ENCODE measurements at places on chromosomes 2 and 18.

DNA sequence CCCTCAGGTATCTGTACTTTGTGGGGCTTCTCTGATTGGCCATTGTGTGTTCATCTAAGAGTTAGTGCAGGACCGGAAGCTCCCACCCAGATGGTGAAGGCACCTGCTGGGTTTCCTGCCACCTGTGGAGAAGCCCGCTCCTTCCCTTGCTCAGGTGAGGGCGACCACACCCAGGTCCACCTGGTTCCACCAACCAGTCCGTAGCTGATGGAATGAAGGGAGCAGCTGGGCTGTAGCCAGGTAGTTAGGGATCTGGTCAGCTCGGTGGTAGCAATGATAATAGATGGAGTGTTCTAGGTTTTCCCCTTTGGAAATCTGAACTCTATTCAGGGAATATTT lies 16.0 kb downstream of the SH3BP4 start:
- no peak for DNase-seq

- DNase-seq: no peak
Observed at GRCh38 chr2:5410991-5411700, 281.0 kb upstream of the SOX11 start.

DNA sequence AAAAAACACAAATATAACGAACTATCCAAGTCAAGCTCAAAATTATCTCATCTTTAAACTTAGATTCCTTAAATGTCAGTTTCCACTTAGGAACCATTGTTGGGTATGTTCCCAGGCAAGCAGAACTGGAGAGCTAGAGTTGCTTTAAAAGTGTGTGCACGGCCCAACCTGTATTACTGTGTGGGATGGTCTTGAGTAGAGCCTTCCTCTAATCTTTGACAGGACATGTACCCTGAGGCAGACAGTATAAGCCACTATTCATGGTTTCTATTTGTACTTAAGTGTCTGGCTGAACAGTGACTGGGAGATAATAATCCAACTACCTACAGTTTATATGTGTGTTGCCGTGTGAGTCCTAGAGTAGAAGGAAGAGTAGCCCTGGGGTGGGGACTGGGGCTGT lies 239.7 kb downstream of the GPD2 start:
- DNase-seq: no peak

- no peak for DNase-seq
Observed at GRCh38 chr18:28281400-28281799, 104.5 kb upstream of the CDH2 start.

GRCh38 chr2:209472871-209473270 lies 49.0 kb downstream of the MAP2 start:
- no peak for DNase-seq

DNA sequence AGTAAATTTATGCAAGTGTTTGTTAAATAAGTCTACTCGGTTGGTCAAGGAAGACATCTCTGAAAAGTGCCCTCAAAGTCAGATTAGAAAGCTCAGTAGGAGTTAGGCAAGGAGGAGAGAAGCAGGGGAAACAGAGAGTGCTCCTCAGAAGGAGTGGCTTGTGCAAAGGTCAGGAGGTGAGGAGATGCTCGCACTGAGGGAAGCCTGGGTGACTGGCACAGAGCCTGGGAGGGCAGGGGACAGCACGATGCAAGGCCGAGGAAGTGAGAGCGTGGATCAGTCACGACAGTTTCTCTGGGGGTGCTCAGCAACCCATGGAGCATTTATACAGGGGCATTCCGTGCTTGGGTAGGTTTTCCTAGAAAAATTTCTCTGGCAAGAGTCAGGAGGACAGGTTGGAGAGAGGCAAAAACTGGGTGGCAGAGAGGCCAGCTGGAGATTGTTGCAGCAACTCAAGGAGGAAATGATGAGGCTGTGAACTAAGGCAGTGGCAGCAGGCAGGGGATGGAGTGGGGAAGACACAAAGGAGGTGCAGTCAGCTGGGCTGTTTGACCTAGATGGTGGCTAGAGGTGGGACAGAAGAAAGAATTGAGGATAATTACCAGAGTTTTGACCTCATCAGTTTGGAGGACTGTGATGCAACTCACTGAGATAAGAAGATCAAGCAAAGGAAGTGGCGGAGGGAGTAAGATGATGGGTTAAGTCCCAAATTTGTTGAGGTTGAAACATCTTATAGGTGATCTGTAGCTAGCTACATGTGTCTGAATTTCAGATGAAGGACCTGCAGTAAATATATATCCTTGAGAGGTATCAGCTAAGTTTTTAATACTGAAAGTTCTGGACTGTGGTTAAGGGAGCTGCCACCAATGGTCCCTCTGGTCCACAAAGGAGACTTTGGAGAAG lies 52.4 kb downstream of the BCL2 start:
- no peak for DNase-seq

GRCh38 chr18:39215920-39216319 lies 1650.3 kb upstream of the CELF4 start:
- DNase-seq: no peak

- DNase-seq: no peak
Observed at GRCh38 chr2:139550873-139551272, 770.7 kb upstream of the NXPH2 start.

DNA sequence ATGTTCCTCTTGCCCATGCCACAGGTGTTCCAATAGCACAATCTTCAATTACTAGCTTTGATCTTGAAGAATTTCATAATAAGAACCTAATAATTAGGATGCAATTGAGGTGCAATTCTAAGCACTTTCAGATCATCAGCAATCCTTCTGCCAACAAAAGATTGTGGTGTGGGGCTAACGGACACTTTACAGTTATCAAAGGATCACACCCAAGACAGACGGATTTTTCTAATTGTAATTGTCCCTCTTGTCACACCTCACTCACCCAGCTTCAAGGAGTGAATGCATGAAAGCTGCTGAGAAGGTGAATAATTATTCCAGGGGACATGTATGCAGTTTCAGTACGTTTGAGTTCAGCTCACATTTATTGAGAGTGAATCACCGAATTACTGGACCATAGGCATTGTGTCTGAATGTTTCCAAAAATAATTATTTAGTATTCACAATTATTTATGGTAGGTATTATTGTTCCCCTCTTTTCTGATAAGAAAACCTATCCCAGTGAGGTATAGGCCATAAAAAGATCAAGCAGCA lies 438.5 kb upstream of the TRIB2 start:
- no peak for DNase-seq

DNA sequence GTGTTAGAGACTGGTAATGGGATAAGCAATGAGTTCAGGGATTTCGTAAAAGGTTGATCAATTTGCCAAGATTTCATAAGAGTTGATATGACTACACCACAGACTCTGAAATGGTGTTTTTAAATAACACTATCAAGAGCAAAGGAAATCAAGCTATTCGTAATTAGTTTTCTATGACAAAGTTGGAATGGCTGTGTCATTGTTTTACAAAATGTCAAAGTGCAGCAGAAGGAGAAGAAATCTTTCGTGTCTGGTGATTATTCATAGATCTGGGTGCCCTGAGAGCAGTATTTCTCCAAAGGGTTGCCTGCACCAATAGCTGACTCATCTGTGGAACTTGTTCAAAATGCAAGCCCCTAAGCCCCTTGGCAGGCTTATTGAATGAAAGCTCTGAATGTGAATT lies 70.1 kb downstream of the NABP1 start:
- no peak for DNase-seq

DNA sequence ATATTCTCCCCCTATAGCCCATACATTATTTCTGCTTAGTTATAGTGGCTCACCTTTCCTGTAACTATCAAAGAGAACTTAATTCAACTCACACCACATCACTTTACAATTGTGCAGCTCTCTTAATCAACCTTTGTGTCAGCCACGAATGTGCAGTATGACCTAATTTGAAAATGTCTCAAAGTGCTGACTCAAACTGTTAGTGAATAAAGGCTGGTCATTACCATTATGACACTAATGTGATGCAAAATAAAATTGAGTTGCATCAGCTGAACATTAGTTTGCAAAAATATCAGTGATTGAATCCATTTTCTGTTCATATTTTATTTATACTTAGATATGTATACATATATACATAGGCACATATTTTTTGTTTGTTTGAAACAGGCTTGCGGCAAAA lies 251.8 kb downstream of the MEIS1 start:
- no peak for DNase-seq

DNA sequence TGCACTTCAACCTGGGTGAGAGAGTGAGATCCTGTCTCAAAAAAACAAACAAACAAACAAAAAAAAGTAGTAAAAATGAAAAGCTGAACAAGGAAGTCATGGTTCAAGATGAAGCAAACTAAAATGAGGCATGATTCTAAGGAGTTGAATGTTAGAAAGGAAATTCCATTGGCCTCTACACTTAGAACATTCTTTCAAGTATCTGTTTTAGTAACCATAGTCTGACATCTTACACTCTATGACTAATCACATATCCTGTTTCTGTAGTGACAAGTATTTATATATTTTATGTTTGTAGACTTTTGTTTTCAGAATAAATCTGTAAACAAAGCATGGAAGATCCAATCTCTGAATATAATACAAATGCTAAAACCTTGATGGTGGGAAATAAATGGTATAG lies 164.1 kb downstream of the KIAA1328 start:
- DNase-seq: no peak

DNA sequence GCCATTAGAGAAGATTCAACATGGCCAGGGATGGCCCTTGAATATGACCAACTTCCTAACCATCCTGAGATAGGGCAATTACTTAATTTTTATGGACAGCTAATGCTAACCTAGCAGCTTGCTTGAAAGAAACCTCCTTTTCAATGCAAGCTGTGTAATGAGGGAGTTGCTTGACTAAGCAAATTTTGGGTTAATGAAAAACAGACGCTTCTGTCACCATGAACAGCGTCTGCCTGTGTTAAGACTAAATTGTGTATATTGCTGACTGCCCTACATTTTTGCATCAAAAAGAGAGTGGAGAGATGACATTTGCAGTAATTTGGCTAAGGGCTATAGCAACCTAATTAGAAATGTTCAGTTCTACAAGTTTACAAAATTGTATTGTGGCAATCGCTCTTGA lies 319.2 kb upstream of the LRATD1 start:
- no peak for DNase-seq

GRCh38 chr2:240873098-240873788 lies 4.6 kb downstream of the AGXT start:
- DNase-seq: no peak

DNA sequence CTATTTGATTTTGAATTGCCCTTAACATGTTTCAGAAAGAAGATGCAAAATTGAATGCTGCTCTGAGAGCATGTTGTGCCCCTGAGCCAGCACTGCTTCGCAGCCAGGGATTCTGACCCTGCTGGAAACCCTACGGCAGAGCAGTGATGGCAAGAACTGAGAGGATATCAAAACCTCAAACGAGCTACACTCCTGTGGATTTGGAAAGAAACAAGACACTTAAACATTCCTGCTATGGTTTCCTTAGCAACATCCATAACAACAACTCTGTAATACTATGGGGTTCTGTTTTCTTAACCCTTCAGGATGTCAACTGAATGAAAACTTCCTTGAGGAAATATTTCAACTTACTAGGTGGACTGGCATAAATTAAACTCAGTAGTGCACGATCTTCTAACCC lies 649.1 kb downstream of the NYAP2 start:
- DNase-seq: no peak

- no peak for DNase-seq
Observed at GRCh38 chr2:134657650-134658250, 61.0 kb downstream of the TMEM163 start.

DNA sequence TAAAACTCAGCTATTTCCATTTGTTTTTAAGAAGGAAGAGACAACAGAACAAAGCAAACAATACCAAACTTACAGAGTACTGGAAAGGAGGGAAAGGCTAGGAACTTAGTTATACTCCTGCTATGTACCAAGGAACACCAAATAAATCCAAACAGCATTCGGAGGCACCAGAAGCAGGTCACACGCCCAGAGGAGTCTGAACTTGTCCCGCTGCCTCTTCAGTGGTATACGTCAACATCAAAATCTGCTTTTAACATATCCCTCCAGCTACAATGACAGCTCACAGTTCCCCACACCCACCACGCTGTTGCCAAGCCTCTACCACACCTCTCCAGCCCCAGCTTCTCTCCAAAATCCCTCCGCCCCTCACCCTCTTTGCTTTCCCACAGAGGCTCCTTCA lies 17.3 kb downstream of the C2orf76 start:
- DNase-seq: no peak

- no peak for DNase-seq
Observed at GRCh38 chr2:167212014-167212648, 323.9 kb downstream of the XIRP2 start.

- no peak for DNase-seq
Observed at GRCh38 chr2:12318427-12319057, 398.2 kb upstream of the TRIB2 start.

DNA sequence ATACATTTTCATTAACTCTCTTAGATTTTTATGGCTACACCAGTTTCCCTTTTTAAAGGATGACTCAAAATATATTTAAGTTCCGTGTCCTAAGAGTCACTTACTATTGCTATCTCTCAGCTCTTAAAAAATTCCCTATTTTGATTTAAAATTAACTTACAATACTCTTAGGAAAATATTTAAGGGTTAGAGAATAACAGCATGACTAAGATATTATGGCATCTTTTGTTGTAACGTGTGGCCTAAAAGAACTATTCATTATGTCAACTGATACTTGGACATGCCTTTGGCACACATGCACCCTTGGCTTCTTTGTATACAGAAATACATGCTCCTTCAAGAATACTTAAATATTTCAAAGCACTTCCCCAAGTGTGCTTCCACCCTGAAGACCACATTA lies 42.3 kb downstream of the SCN3A start:
- no peak for DNase-seq

- no peak for DNase-seq
Observed at GRCh38 chr2:234464291-234464645, 32.6 kb downstream of the ARL4C start.

- DNase-seq: no peak
Observed at GRCh38 chr2:129847043-129847442, 132.4 kb upstream of the RAB6C start.

GRCh38 chr18:59070181-59070912 lies 69.3 kb upstream of the SEC11C start:
- peak; percentile 68 for DNase-seq

DNA sequence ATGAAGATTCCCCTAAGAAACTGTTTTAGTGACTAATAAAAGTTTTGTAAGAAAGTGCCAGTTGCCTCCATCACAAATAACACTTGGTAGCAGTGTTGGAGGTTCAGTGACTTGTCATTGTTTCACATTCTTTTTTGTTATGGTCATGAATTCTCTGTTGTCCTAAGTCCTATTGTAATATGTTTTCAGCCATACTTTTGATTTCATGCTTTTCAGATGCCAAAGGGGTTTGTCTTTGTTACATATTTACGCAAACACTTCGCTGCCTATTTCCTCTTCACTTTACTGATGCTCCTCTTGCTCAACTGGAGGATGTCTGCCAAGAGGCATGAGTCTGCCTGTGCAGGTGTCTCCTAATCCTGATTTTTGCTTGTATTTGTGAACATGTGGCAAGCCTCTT lies 66.6 kb downstream of the PHLPP1 start:
- DNase-seq: no peak

GRCh38 chr18:52341608-52342381 lies 1.8 kb downstream of the DCC start:
- DNase-seq: no peak

DNA sequence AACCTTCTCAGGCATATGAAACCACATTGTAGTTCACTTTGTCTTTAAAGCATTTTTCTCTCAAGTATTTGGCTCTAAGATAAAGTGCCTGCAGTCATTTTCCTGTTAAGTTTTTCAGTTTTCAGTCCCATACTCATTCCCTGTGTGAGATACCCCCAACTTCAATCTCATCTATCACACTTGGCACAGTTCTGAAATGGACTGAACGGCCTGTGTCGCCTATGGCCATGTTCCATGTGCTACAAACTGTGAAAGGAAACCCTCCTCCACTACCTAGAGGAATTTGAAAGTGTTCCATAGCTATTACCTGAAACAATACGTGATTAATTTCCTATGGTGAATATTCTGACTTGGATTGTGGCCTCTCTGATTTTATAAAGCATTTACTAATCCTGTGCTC lies 319.1 kb downstream of the CTNNA2 start:
- no peak for DNase-seq
